ENCODE measurements at places on chromosomes 6 and 20.

- DNase-seq, result no peak
Measured at GRCh38 chr6:112649853-112650252, 302.7 kb downstream of the RFPL4B start.

DNA sequence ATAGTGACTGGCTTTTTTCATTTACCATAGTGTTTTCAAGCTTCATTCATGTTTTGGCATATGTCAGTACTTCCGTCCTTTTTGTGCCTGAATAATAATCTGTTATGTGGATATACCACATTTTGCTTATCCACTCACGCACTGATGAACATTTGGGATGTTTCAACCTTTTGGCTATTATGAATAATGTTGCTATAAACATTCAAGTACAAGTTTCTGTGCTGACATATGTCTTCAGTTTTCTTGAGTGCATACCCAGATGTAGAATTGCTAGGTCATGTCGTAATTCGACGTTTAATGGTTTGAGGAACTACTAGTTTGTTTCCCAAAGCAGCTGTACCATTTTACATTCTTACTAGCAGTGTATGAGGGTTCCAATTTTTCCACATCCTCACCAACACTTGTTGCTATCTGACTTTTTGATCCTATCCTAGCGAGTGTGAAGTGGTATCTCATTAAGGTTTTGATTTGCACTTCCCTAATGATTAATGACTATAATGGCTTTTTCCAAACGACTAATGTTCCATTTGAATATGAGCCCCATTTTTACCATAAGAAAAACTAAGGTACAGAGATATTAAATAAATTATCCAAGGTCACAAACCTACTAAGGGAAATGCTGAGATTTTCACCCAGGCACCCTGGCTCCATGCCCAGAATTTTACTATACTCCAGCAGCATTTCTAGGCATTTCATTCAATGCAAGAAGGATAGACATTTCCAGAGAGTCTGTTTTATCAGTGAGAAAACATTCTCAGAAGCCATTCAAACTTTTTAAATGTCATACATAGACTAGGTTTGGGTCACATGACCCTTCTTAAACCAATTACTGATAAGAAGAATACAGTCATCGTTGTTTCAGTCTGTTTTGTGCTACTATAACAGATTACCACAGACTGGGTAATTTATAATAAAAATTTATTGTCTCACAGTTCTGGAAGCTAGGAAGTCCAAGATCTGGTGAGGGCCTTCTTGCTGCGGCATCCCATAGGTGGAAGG lies 71.1 kb upstream of the RUNX2 start:
- no peak for DNase-seq

DNA sequence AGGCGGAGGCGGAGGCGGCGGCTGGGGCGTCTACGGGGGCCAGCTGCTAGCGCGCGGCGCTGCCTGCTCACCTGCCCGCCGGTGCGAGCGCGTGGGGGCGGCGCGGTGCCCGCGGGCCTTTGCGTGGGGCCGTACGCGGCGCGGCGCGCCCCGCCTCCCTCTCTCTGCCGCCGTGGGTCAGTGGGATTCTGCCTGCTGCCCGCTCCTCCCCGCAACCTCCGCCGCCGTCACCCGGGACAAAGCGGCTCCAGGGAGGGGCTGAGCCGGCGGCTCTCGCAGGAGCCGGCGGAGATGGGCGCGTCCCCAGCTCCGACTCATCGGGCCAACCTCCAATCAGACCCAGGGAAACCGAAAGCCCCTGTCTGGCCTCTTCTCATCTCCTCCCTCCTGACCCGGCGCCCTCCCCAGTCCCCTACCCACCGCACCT lies at the start of gene RCAN2:
Gene RCAN2 (minus strand): TSS at position 249 of the 427 bp plus-strand sequence.
- peak; percentile 77 for DNase-seq

DNA sequence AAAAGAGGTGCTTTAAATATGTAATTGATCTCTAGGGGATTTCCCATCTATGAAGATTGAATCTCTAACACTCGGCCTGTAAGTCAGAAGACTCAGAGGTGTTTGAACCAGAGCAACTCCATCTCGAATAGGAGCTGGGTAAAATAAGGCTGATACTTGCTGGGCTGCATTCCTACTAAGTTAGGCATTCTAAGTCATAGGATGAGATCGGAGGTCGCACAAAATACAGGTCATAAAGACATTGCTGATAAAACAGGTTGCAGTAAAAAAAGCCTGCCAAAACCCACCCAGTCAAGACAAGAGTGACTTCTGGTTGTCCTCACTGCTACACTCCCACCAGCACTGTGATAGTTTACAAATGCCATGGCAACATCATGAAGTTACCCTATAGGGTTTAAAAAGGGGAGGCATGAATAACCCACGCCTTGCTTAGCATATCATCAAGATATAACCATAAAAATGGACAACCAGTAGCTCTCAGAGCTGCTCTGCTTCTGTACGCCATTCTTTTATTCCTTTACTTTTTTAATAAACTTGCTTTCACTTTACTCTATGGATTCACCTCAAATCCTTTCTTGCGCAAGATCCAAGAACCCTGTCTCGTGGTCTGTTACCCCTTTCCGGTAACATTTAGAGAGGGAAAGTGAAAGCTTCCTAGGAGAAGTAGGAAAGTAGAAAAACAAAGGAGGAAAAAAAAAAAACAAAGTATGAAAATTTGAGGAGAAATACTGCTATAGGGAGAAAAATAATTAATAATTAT lies 129.7 kb upstream of the PHACTR1 start:
- DNase-seq, result no peak

GRCh38 chr6:111912904-111913303 lies 39.7 kb upstream of the FYN start:
- no peak for DNase-seq

GRCh38 chr6:64437996-64438395 lies 802.4 kb downstream of the PHF3 start:
- DNase-seq, result no peak

- no peak for DNase-seq
Measured at GRCh38 chr6:108941859-108942258, 93.6 kb downstream of the ARMC2 start.

DNA sequence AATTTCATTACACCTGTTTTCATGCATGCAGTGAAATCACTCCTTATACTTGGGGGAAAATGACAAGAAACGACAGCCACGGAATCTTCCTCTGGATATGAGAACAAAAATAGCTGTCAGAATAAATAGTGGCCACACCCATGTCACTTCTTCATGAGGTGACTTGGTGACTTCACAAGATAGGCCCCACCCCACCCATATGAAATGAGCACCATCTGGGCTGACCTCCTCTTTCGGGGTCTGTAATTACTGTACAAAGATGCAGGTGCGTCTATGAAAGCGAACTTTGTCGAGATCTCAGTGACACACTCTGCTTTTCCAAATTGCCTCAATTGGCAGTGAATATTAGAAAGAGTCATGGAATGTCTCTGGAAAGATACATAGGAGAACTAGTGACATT lies 184.2 kb upstream of the CCN2 start:
- no peak for DNase-seq

GRCh38 chr20:18548465-18548864 lies 18.8 kb upstream of the SMIM26 start:
- DNase-seq, result no peak

DNA sequence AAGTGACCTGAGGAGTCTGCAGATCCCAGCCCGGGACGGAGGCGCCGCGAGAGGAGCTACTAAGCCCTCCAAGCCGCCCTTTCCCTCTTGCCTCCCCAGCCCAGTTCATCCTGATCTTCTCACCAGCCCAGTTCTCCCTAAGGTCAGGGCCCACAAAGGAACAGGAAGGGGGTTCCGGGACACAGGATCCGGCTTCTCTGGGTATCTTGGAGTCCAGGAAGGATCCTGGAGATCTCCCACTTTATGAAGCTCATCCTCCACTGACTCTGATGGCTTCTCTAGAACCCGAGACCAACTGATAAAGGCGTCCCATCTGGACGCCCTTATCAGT lies 36.9 kb upstream of the HLA-C start:
- DNase-seq, result no peak

GRCh38 chr6:109955491-109955890 lies 22.6 kb upstream of the GPR6 start:
- DNase-seq, result no peak

DNA sequence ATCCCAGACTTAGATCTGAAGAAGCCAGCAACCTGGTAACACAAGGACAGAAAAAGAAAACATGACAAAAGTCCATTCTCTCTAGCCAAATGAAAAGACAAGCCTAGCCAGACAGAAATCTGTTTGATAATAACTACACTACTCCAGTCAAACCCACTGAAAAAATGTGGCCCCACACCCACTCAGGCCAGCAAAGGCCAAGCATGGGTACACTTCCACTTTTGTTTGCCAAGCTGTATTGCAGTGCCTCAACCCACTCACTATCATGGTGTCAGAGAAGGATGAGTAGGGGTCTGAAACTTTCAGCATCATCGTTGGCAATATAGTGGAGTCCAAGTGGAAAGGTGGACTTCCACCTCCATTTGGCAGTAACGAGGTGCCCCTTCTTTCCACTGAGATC lies 45.8 kb downstream of the EPM2A start:
- DNase-seq, result no peak

- DNase-seq, result no peak
Measured at GRCh38 chr6:168627506-168628175, 186.7 kb downstream of the SMOC2 start.

DNA sequence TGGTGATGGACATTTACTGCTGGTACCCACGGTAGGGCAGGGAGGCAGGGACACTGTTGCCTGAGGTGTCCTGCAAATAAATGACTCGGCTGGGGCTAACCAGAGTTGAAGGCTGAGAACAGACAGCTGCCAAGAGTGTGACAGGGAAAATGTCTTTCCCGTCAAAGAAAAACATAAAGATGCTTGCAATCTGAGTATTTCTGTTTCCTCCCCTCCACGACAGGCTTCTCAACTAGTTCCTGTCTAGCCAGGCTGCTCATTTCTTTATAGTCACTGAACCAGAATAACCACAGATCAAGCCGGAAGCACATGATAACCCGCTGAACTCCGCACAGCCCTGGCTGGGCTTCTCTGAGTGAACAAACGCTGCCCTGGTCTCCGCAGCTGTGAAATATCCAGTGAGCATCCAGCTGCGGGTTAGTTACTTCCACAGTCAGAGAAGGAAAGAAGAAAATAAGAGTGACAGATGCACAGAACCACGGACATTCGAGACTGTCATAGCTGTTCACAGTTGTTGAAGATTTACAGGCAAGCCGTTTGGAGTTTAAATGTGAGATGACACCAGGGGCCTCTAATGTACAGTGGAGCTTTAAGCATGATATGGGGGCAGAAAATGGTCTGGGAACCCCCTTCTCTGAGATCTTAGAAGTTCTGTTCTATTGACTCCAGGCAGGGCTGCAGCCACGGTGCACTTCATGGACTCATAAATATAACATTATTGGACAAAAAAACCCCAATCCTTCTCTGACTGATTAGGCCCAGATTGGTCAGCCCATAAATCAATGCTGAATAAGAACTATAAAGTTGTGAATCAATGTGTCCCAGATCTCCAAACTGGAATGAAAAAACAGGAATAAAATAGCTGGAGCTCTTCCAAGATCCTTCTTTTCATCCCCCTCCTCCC lies 299.9 kb upstream of the SUPT3H start:
- peak; percentile 37 for DNase-seq

DNA sequence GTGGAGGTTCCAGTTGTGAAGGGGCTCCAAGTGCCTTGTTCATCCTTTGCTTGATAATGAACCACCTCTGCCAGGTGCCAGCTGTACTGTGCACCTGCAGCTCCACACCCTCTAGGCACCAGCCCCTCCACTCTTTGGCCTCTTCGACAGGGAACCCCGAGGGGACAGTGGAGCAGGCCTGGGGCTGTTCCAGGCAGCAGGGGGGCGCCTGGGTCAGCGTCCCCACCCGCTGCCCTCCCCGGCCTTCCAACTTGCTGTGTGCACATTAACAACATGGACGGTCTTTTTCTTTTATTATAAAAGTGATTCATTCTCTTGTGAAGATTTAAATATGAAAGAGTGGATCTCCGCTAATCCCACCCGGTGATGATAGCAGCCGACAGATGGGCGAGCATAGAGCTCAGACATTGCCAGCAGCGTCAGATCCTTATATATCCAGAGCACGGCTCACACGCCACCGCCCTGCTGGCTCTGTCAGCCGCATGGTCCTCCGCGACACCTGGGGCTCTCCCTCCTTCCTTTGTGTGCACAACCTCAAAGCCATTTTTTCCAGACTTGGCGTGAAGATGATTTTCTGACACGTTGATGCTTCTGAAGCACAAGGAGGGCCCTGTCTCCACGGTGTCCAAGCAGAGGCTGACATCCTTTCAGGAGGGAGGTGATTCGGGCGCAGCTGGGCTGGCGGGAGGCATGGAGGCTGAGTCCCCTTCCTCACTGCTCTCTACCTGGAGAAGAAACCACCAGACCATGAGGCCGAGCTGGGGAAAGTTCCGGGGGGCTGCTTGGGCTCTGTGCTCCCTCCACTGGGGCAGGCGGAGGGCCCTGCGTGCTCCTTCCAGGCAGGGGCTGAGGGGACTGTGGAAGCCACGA lies 22.2 kb upstream of the MRGBP start:
- DNase-seq, result no peak

DNA sequence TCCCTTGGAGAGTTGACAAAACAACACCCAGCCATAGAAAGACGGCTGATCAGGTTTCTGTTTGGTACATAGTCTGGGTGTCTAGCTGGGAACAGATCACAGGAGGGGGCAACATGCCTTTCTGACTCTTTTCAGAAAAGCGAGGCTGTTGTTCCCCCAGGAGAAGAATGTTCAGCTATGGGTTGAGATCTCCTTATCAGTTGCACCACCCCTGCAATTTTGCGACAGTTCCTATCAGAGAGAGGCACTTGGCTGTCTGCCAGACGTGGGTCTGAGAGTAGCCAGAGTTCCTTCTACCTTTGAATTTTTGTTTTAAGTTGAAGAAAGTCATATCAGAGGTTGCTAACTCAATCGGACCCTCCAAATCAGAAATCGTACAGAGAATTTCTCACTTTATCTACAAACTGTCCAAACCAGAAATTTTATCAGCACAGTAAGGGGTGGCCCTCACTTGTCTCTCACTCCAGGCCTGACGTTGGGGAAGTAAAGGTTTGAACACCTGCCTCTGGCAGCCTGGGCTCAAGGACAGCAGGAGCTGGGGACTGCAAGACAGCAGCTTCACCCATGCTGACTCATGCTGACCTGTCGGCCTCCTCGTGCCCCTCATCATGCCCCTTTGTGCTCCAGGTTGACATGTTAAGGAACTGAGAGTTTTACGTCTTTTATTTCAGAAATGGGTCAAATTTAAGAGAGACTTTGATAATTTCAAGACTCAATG lies 42.3 kb downstream of the TMC2 start:
- DNase-seq, result no peak

GRCh38 chr6:37452522-37452921 lies 19.5 kb downstream of the CMTR1 start:
- no peak for DNase-seq

DNA sequence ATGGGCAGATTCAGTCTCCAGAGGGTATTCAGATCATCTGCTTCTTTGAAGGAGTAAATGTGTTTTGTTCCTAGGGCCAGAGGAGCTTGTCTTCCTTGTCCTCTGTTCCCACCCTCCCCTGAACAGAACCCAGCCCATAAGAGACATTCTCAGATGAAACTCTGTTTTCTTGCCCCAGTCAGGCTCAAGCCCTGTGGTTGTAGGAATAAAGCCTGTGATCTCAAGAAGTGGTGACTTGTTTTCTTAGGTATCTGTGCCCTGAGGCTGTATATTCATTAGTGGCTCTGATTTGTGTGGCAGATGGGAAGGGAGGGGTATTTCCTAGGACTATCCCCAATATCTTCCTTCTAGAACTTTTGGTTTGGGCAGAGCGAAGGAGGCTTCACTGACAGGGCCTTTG lies 27.9 kb downstream of the GSS start:
- no peak for DNase-seq
